NCI-H187 (cell line): ENCODE measurements at places on chromosomes 11 and 22.
A peak's percentile ranks its signal among the peaks of the same experiment; 100 is the strongest.

DNA sequence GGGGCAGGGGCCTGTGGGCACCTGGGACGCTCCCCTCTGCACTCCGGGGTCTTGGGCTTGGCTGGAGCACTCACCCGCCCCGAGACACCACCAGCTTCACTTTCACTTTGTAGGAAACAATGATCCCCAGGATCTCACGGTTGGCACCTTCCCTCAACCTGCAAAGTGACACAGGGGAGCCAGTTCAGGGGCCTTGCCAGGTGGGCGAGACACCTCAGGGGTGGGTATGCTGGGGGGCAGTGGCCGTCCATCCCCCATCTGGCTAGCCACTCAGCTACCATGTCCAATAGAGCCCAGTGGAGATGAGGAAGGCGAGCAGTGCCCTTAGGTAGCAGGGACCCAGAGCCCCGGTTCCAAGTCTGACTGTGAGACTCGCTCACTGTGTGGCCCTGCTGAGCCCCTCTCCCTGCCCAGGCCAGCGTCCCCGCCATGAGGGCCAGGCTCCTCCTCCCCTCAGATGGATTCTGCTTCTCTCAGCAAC lies 32.3 kb downstream of the TPBGL start:
- no peak for DNase-seq

GRCh38 chr22:50269970-50270665 lies at the start of gene MAPK11:
MAPK11 (minus strand) TSS chr22:50270380; CDS start chr22:50270292, 88 bp downstream.
- DNase-seq, result no peak

GRCh38 chr11:7924536-7924935 lies 6.5 kb downstream of the OR10A6 start:
- no peak for DNase-seq

DNA sequence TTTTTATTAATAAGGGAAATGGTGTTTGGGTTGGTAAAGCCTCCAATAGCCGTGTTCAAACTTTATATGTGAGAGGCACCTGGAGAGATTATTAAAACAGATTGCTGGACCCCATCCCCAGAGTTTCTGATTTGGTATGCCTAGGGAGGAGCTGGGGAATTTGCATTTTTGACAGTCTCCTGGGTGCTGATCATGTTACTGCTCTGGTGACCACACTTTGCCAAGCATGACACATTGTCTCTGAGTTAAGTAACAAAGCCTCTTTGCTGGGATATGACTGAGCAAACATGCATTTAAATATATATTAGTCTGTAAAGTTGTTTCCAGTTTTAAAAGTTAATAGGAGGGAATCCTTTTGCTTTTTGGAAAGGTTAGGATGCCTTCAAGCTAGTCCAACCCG lies 140.4 kb downstream of the NAV2 start:
- no peak for DNase-seq

DNA sequence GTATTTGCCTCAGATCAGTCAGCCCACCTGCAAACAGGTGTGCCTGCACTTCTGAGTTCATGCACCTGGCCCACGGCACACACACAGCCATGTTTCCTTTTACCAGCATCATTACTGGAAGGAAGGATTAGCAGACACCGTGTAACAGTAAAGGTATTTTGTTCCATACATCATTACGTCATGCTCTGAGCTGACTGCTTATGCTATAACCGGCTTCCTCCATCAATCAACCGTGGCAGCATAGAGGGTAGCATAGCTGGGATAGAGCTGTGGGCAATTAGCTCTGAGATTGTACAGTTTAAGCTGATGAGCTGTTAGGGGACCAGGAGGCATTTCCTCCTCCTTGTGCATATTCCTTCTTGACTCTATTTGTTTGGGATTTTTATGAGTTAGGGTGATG lies 102.4 kb downstream of the ME3 start:
- no peak for DNase-seq

GRCh38 chr22:38853196-38853651 lies 9.4 kb upstream of the NPTXR start:
- no peak for DNase-seq

DNA sequence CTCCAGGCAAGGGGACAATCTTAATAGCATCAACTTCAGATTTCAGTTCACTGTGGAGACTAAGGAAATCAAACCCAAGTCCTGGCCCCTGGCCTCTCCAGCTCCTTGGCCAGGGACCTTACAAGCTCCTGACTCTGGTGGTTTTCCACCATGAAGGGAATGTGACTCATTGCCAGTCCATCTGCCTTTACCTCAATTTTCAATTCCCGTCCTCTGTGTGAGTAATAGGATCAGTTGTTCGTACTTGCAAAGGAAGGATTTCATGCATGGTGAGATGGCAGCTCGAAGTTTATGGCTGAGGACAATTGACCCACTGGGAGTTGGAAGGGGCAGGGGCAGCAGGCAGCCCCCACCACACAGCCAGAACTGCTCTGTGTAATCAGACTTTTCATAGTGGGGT lies 42.5 kb downstream of the INSC start:
- DNase-seq, result no peak

DNA sequence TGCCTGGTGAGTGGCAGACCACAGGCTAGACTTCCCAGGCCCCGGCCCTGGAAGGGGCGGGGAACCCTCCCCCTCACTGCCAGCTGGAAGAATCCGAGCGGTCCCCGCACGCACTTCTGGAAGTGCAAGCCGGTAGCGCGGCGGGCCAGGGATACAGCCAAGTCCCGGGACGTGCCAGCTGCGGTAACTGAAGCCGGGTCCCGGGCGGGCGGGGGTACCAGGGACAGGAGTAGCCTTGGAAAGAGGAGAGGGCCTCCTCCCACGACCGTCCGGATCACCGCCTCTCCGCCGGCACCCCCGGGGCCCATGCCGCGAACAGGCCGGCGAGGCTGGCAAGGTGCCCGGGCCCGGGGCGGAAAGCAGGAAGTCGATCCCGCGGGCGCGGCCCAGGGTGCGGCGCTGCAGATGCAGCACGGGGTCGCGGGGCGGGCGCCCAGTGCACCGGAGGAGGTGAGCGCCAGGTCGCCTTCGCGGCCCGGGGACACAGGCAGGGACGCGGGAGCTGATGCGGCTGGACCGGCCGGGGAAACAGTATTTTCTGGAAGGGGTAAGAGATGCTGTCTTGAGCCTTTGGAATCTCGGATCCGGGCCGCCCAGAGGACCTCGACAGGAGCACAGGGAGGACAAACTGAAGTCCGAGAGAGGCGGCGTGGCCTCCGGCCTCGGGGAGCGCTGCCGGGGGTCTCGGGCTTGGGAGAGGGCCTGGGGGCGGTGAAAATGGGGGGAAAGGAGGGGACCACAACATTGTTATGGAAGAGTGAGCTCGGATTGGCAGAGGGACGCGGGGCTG lies 783 bp upstream of the SLC35C1 start:
- peak; percentile 61 for DNase-seq
